IPS DF 19.7 (cell line): ENCODE measurements at places on chromosomes 2 and 18.

- no peak for DNase-seq
Observed at GRCh38 chr18:49631146-49631866, 69.4 kb downstream of the LIPG start.

DNA sequence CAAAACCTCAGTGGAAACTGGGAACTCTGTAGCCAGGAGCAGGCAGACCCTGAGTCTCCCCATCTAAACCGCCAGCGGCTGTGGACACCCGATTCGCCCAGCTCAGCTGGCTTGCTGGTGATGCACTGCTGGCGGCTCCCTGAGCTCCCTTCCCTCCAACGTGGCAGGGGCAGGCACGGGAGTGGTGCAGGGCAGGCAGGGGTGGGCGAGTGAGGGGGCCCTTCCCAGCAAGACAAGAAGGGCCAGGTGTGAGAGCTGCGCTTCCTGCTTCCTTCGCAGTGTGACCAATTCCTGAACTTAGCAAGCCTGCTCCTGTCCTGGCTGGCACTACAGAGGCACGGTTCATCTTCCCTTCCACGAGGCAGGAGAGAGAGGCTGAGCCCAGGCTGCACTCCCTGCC, 12.3 kb upstream of the SEMA4C start:
- no peak for DNase-seq

GRCh38 chr2:118319271-118319684, 231.0 kb downstream of the INSIG2 start:
- DNase-seq, result peak; percentile 99

GRCh38 chr18:5424903-5425664, 118.7 kb downstream of the EPB41L3 start:
- DNase-seq, result no peak

GRCh38 chr2:181886192-181886591, 5.3 kb upstream of the ITPRID2 start:
- DNase-seq, result no peak

GRCh38 chr18:27378431-27379095, 193.5 kb upstream of the CHST9 start:
- DNase-seq, result no peak

GRCh38 chr2:181787310-181788048, 104.1 kb upstream of the ITPRID2 start:
- no peak for DNase-seq
